NCI-H146 (cell line): ENCODE measurements at places on chromosomes 5 and 9.
A peak's percentile ranks its signal among the peaks of the same experiment; 100 is the strongest.

- no peak for DNase-seq
Observed at GRCh38 chr9:21470126-21470525, 12.0 kb downstream of the IFNE start.

DNA sequence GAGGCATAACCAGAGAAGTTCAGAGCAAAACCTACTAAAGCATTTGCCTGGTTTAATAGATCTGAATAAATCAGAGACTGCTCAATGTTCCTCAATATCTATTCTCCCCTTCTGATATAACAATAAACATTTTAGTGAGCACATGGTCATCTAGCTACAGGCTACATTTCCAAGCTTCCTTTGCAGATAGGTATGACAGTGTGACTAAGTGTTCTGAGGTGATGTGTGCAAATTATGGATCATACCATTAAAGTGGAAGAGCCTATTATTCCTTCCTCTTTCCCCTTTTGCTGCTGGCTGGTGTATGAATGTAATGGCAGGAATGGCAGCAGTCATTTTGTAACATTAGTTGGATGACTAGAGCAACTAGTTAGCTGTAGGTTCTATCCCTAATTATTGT lies 285.8 kb upstream of the RASA1 start:
- no peak for DNase-seq

GRCh38 chr5:91214571-91214970 lies 168.5 kb downstream of the ARRDC3 start:
- no peak for DNase-seq

DNA sequence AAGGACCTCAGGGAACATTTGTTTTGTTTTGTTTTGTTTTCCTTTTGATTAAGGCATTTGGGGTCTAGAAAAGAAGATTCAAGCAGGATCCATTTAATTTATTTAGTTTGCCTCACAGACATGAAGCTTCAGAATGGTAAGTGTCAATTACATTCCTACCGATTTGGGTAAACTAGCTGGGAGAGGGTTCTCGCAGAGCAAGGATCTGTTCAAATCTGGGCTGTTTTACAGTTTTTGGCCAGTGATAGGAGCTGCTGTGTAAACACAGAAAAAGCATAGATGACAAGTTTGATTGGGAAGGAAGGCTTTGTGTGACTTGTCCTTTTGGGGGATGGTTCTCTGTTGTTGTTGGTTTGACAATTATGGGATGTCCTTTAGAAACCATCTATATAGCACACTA lies 470.3 kb upstream of the WWC1 start:
- no peak for DNase-seq

DNA sequence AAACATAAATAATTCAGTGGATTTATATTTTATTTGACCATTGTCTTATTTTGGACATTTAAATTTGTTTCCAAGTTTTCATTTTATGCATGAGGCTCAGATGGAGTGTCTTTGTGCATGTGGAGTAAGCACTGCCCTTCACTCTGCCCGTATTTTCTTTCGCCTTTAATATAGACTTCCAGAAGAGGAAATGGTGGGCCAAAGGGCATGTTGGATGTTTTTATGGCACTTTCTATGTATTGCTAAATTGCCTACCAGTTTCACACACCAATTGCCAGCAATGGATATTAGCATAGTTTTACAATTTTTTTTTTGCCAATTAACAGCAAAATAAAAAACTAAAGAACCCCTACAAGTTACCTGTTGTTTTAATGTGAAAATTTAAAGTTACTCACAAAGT lies 38.4 kb downstream of the ZSWIM6 start:
- no peak for DNase-seq

DNA sequence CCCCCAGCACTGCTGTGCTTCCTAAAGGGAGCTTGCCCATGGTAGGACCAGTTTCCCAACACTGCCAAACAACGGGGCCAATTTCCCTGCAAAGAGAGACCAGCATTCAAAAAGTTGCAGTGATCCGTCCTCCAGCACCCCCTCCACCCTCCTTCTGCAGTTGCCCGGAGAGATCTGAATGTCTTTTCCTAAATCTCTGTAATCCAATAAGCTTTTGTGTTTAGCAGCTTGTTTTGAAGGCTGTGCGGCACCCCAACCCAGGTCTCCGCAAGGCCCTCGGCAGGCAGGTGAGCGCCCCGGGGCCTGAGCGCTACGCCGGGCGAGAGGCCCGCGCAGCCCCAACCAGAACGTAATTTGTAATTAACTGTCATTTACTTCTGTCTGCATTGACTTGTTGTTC lies 366.9 kb upstream of the IRX2 start:
- no peak for DNase-seq

- DNase-seq: no peak
Observed at GRCh38 chr5:44708602-44709001, 100.1 kb upstream of the MRPS30 start.

- DNase-seq: no peak
Observed at GRCh38 chr5:23996525-23996924, 489.1 kb downstream of the PRDM9 start.

DNA sequence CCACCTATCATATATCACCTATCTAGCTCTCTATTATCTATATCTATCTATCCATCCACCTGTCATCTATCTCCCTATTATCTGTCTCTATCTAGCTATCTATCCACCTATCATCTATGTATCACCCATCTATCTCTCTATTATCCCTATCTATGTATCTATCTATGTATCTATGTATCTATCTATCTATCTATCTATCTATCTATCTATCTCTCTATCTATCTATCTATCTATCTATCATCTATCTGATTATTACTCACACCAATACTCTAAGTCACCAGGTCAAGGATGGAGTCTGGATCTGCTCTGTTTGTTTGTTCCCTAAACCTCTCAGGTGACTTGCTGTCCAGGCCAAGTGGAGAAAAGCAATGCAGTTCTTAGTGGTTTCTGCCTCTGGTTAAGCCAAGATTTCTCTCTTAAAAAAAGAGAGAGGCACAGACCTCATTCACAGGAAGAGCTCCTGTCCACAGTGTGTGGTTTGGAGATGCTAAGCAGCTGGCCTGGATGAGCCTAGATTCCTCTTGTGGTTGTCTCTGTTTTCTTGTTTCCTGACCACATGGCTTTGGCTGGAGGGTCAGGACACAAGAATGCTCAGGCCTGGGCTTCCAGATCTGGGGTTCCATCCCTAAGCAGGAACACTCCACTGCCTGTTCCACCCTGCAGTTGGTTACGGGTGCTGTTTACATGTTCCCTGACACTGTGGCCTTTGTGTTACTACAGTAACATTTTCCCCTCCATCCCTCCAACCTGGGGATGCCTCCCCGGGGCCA lies 133.4 kb downstream of the PHF2 start:
- DNase-seq: no peak

DNA sequence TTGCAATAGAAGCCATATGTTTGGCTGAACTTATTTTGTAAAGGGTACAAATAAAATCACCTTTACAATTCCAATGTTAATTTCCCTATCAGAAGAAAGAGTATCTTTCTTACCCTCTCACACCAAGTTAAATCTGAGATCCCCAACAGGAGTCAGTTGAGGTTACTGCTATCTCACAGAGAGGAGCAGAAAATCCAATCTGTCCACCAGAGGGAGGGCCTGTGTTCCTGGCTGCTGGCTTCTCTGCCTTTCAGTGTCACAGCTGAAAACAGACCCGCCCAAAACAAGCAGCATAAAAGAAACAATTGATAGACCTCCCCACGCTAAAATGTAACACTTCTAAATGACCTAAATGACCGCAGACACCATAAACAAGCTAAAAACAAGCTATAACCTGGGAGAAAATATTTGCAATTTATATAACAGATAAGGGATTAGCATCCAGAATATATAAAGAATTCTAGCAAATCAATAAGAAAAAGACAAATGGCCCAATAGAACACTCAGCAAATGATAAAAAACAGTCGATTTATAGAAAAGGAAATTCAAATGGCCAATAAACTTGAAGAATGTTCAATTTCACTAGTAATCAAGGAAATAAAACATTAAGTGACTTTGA lies 24.5 kb upstream of the MVB12B start:
- DNase-seq: peak; percentile 60

DNA sequence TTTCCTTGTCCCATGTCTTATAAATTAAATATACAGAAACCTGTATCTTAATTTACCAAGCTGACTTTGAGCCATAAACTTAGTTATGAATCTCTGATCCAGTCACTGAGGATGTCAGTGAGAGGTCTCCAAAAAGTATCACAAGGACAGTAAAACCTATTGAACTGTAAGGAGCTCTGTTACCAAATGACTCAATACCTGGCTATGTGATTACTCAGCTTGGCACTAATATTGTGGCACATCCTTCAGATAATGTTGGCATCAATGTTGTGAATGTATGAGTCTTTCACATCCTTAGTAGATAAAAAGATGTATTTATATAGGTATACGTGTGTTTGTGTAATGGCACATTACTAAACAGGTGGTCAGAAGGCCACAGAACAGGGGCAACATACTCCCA lies 18.0 kb upstream of the CAPSL start:
- no peak for DNase-seq

DNA sequence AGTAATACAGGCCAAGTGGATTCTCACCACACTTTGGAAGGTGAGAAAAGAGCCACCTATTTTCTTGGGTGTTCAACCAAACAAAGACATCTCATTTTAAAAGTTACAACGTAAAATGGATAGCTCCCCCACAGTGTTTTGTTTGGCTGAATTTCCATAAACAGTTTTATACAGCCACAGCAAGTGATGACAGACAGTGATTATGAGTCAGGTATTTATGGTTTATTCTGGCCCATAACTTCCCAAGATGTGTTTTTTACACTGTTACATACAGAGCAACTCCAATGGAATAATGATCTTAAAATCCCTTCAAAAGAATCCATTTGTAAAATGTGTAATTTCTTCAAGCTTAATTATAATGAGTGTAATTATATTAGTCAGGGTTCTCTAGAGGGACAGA lies 421.3 kb downstream of the TLE1 start:
- DNase-seq: no peak

GRCh38 chr9:72356041-72356582 lies 8.9 kb downstream of the ZFAND5 start:
- DNase-seq: no peak

DNA sequence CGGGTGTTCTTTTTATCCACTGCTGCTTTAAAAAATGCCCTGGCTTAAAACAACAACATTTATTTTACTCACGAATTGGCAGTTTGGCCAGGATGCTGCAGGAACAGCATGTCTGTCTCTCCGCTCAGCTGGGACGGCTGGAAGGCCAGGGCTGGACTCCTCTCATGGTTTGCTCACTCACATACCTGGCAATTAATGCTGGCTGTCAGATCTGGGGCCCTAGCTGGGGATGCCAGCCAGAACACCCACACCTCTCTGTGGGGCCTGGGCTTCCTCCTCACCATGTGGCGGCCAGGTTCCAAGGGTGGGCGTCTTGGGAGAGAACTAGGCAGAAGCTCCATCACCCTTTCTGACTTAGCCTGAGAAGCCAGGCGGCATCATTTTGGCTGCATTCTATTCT lies 189.1 kb upstream of the IL12B start:
- no peak for DNase-seq

DNA sequence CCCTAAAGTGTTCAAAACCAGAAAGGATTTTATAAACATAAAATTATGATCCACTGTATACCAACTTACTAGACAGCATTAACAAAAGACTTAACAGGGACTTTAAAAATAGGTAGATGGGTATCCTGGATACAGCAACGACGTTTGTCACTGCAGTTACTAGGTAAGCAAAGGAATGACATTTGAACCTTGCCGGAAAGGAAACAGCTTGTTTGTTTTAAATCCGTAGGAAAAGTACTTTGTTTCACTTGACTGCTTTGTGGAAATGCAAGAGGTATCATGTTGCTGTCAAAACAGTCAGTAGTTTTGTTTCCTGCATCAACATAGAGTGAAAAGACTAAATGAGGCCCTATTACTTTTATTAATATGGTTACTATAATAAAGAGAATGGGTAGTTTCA lies 122.9 kb downstream of the CDC42SE2 start:
- DNase-seq: peak; percentile 5

DNA sequence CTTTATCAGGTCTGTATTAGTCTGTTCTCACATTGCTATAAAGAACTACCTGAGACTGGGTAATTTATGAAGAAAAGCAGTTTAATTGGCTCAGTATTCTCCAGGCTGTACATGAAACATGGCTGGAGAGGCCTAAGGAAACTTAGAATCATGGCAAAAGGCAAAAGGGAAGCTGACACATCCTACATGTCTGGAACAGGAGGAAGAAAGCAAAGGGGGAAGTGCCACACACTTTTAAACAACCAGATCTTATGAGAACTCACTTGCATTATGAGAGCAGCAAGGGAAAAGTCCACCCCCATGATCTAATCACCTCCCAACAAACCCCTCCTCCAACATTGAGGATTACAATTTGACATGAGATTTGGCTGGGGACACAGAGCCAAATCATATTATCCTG lies 132.1 kb downstream of the PCSK1 start:
- no peak for DNase-seq

GRCh38 chr5:176415240-176415951 lies 943 bp downstream of the CLTB start:
- DNase-seq: no peak

- DNase-seq: no peak
Observed at GRCh38 chr9:17191082-17191481, 56.2 kb downstream of the CNTLN start.
